CD4-positive, alpha-beta memory T cell (primary cell): ENCODE measurements at places on chromosomes 1 and 21. TPM values are rescaled to one million over a fixed set of nuclear protein-coding genes. Genes with fewer than 3 reads are reported as not detected.

The NHLH1 gene
- not detected for polyA plus RNA-seq

The EPHA2 gene
- not detected for polyA plus RNA-seq

The NCAM2 gene
- not detected for polyA plus RNA-seq

The GBP2 gene
- 127 TPM for polyA plus RNA-seq

The KLHDC9 gene
- 0.68 TPM for polyA plus RNA-seq

The S100A3 gene
- not detected for polyA plus RNA-seq
